ENCODE measurements at places on chromosomes 2 and 18.

- DNase-seq: peak; percentile 58
Measured at GRCh38 chr2:197576631-197577030, 60.8 kb downstream of the MOB4 start.

GRCh38 chr2:170523506-170523905 lies 191.6 kb upstream of the SP5 start:
- no peak for DNase-seq

- DNase-seq: peak; percentile 66
Measured at GRCh38 chr18:35756506-35757117, 175.1 kb downstream of the GALNT1 start.

- no peak for DNase-seq
Measured at GRCh38 chr2:202023198-202023903, 10.3 kb upstream of the FZD7 start.

DNA sequence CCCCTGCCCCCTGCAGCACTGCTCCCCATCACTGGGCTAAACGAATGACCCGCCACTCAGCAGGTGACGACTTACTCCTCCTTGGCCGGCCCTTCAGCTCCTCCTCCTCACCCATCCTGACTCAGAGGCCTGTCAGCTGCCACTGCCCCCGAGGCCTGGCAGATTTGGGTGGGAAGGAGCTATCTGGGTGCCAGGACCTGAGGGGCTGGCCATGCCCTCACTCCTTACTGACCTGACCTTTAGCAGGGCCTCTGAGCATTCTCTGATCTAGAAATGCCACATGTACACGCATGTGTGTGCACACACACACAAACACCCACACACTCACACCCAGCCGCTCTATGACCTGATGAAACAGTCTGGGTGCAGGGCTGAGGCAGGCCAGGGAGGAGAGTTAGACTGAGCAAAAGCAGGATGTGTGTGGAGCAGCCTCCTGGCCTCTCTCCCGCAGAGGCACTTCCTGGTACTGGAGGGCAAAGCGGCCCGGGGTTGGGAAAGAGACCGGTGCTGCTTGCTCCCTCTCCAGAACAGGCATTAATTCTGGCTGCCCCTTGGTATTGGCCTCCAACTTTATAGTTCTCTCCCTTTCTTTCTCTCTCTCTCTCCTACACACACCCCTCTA lies 68.0 kb downstream of the ZFP36L2 start:
- DNase-seq: peak; percentile 59

Measured in astrocyte of the spinal cord (primary cell).